Activated T-cell treated with anti-CD3 and anti-CD28 coated beads, Interleukin-2, amount 50 U/mL, for 48 hours (primary cell): ENCODE measurements at places on chromosomes 13 and 19.

GRCh38 chr19:48746738-48747575 lies at the start of gene IZUMO1:
Gene IZUMO1, minus strand, starts transcription at chr19:48746909. Its CDS starts 1,050 bp downstream, at chr19:48745859.
- DNase-seq: peak; percentile 74

- no peak for DNase-seq
Measured at GRCh38 chr13:74560325-74560724, 426.1 kb upstream of the KLF12 start.

GRCh38 chr19:37907735-37908455 lies 887 bp downstream of the SIPA1L3 start:
- DNase-seq: no peak

- DNase-seq: peak; percentile 79
Measured at GRCh38 chr19:16897029-16897855, 8.4 kb downstream of the F2RL3 start.

- DNase-seq: no peak
Measured at GRCh38 chr13:98473135-98473787, 103.6 kb downstream of the STK24 start.

DNA sequence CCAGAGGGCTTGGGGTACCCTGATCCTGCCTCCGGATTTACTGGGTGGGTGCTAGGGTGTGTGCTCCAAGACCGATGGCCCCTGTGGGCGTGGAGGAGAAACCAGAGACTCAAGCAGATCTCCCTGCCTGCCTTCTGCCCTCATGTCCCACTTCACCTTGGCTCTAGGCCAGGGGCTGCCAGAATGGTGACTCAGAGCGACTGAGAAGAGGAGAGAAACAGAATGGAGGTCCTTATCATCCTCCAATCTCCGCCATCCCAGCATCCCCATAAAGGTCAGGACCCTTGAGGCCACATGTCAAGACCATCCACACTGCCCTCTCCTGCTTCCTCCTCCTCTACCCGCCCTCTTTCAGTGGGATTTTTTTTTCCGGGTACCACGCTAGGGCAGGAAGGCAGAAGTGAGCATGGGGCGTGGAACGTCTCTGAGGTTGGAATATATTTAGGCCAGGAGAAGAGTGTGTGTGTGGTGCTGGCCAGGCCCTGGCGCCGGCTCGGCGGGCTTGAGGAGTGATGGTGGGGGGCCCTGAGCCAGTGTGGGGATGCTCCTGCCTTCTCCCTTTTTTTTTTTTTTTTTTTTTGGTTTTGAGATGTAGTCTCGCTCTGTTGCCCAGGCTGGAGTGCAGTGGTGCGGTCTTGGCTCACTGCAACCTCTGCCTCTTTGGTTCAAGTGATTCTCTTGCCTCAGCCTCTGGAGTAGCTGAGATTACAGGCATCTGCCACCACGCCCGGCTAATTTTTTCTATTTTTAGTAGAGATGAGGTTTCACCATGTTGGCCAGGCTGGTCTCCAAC lies 22.3 kb downstream of the IER2 start:
- peak; percentile 91 for DNase-seq

GRCh38 chr19:7705387-7706187 lies 3.7 kb upstream of the FCER2 start:
- DNase-seq: peak; percentile 78

DNA sequence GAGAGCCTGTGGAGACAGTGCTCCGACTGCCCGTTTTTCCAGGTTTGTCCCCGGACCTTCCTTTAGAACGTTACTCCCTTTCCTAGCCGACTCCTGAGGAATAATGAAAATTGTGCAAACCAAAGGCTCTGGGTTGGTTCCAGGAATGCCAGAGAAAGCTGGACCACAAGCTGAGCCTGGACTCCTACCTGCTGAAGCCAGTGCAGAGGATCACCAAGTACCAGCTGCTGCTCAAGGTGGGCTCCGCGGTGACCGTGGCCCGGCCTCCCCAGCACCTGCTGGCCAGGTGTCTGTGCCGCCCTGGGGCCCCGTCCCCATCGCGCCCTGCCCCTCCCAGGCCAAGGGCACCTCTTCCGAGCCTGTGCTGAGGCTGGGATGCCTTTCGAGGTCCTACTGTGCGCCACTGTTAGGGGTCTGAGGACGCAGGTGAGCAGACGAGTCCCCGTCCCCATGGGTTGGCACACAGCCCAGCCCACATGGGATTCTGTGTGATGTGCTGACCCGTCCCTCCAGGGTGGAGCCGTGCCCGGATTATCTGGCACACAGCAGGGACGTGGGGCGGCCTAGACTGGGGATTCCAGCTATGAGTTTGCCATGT lies 20.5 kb upstream of the F7 start:
- no peak for DNase-seq

- no peak for DNase-seq
Measured at GRCh38 chr13:27135023-27135422, 36.6 kb downstream of the USP12 start.

GRCh38 chr13:26526702-26527216 lies 30.7 kb upstream of the WASF3 start:
- DNase-seq: no peak

GRCh38 chr19:10544753-10545251 lies 1.1 kb downstream of the ATG4D start:
- DNase-seq: peak; percentile 30

GRCh38 chr19:33467851-33468250 lies 53.7 kb downstream of the PEPD start:
- DNase-seq: no peak

GRCh38 chr19:29804493-29804892 lies 7.3 kb upstream of the CCNE1 start:
- peak; percentile 55 for DNase-seq

GRCh38 chr19:21709464-21709863 lies 57.9 kb downstream of the ZNF100 start:
- no peak for DNase-seq

- DNase-seq: peak; percentile 68
Measured at GRCh38 chr19:7326105-7326877, 22.4 kb upstream of the ARHGEF18 start.

DNA sequence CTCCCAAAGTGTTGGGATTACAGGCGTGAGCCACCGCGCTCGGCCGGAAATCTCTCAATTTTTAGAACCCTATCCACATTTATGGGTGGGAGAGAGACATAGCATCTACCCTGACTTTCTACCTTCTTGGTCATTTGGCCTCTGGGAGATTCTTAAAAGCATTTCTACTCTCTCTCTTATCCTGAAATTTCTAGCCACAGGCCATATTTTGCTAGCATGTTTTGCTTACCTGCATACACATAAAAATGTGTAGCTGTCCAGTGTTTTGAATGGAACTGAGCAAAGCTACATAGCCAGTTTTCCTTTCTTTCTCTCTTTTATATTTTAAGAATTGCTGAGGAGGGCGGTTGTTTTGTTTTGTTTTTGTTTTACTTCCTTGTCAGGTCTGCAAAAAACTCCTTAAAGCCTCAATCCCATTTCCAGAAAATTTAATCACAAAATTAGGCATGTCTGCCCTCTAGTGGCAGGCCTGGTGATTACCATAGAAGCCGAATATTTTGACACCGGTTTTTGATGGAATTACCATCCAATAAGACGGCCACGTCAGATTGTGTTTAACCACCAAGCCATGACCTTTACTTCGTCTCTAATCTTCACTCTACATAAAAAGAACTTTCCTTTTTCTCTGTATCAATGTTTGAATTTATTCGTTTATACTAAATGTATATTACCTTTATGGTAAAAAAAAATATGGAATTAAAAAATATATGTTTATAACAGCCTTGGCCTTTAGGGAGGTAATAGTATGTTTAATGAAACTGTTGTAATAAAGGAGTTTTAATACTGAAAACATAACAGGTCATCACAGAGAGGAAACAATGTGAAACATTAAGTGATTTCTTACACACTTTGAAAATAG lies 34.4 kb upstream of the OXGR1 start:
- peak; percentile 56 for DNase-seq

DNA sequence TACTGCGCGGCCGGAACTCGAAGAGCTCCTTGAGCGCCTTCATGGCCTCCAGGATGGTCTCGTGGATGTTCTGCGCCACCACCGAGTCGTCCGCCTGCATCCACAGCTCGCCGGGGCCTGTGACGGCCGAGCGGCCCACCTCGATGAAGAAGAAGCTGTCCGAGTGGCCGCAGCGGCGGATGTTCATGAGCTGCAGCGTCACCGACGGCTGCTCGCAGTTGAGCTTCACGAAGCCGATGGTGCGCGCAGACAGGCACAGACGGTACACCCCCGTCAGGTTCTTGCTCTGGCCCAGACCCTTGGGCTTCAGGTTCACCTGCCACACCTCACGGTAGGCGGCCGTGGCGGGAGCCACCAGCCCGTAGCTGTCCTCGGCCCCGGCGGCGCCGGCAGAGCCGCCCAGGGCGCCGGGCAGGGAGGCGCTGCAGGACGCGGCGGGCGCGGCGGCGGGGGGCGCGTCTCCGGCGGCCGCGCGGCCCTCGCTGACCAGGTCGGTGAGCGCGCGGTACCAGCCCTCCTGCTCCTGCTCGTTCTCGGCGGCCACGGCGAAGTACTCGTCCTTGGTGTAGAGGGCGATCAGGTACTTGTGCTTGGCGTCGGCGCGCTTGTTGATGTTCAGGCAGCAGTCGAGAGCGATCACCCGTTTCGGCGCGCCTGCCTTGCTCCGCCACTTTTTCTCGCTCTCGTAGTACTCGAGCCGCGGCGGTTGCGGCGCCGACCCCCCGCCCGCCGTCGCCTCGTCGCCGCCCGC lies 1.1 kb downstream of the IRS2 start:
- peak; percentile 69 for DNase-seq

GRCh38 chr19:44878120-44878865 lies 12.8 kb upstream of the TOMM40 start:
- no peak for DNase-seq

DNA sequence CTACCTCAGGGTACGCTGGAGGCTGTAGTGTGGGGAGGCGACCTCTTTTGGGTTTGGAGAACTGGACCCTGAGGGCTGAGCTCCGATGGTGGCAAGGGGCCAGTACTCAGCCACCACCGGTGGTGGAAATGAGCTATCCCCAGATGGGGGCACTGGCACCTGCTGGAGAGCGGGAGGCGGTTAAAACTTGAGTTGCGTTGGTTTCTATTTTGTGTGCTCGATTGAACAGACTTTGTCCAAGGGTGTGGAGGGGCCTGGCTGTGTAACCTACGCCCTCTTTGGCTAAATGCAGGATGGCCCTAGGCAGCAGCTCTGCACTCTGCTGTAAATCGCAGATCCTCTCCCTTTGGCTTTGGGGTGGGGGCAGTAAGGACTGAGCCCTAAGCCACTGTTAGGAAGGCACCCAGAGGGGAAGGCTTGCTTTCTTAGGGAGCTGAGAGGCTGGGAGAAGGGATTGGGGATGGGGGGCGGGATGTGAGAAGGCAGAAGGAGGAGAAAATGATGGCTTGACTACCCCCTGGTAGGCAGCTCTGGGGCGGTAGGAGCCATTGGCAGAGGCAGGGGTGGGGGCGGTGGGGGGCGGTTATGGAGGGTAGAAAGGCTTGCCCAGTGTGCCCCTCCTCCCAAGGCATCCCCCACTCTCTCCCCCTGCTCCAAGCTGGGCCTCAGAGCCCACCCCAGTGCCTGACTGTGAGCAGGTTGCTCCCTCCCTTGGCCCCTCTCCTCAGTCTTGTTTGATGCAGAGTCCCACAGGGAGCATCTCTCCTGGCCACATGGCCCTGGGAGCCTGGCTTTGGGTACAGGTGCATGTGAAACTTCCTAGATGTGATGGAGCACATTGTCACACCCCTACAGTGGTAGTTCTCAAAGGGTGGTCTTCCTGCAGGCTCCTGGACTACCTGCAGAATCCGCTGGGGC lies 5.0 kb downstream of the VSTM2B start:
- DNase-seq: no peak

GRCh38 chr13:112249644-112250610 lies 126.2 kb upstream of the SPACA7 start:
- no peak for DNase-seq

DNA sequence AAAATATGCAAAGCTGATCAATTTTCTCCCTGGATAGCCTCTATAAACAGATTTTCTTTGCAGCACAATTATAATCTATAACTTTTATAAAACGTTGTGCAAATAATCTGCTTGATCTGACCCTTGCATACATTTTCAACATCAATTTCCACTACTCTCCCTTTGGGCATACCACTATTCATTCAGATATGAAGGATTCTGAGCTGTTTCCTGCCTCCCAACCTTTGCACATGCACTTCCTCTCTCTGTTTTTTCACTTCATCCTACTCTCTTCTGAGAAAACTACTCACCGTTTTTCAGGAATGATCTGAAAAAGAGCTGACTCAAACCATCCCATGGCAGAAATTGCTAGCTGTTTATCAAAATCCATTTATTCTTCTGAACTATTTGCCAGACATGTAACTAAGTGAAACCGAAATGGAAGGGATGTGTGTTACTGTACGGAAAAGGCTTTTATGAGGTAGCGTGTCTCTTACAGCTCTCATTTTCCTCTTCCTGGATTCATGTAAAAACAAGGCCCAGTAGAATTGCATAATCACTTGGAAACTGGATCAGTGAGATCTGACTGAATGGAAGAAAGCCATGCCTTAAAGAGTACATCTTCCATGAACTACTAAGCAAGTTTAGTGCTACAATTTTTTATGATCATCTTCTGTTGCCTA lies 1447.3 kb upstream of the MIR17HG start:
- DNase-seq: no peak

GRCh38 chr13:51025245-51025905 lies 85.7 kb downstream of the C13orf42 start:
- DNase-seq: no peak

GRCh38 chr19:52621376-52621775 lies 16.8 kb downstream of the ZNF83 start:
- no peak for DNase-seq

GRCh38 chr19:30065680-30066606 lies 123.9 kb downstream of the URI1 start:
- DNase-seq: no peak

DNA sequence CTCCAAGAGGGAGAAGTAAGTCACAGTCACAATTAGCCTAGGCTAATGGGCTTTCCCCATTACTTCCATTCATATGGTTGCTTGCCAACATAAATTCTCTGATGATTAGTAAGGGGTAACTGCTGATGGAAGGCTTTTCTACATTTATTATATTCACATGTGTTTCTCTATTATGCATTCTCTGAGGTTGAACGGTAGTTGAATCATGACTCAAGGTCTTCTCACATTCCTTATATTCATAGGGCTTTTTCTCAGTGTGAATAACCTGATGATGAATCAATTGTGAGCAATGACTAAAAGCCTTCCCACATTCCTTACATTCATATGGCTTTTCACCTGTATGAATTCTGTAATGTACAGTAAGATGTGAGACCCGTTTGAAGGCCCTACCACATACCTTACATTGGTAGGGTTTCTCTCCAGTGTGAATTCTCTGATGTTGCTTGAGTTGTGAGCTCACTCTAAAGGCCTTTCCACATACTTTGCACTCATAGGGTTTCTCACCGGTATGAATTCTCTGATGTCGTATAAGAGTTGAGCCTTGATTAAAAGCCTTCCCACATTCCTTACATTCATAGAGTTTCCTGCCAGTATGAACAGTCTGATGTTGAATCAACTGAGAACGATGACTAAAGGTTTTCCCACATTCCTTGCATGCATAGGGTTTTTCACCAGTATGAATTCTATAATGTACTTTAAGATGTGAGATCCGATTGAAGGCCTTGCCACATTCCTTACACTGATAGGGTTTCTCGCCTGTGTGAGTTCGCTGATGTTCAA lies 9.3 kb downstream of the ZNF582 start:
- DNase-seq: no peak
